ENCODE measurements at places on chromosomes 3 and 15. TPM values are rescaled to one million over a fixed set of nuclear protein-coding genes. Genes with fewer than 3 reads are reported as not detected.

Gene SEMA5B
- polyA plus RNA-seq, result 28.1 TPM

Gene FOXL2
- polyA plus RNA-seq, result not detected

Gene TGM5
- not detected for polyA plus RNA-seq

Gene SCN11A
- 1.8 TPM for polyA plus RNA-seq

Gene PIGBOS1
- polyA plus RNA-seq, result 16.2 TPM

Gene ZBED2
- 0.27 TPM for polyA plus RNA-seq

Gene PIF1
- 17.9 TPM for polyA plus RNA-seq

Gene EFHB
- 2.5 TPM for polyA plus RNA-seq

Gene AGBL1
- 0.18 TPM for polyA plus RNA-seq

Gene MME
- polyA plus RNA-seq, result 467 TPM

Gene FAM174B
- polyA plus RNA-seq, result 35.2 TPM

Gene RGMA
- polyA plus RNA-seq, result 7.9 TPM

Gene PLA2G4B
- polyA plus RNA-seq, result 16.4 TPM

Gene ANKRD34C
- polyA plus RNA-seq, result 0.10 TPM

Gene GNL3
- polyA plus RNA-seq, result 113 TPM

GRCh38 chr3:159280386-159281191 is 478.7 kb downstream of the MFSD1 start:
- DNase-seq, result no peak

- no peak for DNase-seq
These were observed 164.5 kb downstream of the MEGF11 start for GRCh38 chr15:66089049-66089448.

DNA sequence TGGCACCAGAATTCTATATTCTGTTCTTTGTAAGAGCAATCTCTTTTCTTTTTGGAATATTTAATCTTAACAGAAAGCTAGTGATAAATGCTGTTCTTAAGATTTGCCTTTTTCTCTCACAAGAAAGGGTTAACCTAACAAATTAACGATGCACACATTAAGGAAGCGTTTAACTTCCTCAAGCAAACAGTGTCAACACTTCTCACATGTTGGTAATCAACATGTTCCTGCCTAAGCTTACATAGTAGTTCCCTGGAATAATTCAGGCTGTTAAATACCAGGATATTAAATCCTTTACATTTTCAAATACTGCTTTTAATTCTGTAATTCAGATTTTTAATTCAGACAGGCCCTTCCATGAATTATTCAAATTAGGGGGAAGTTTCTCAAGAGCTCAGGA is 67.4 kb upstream of the RPL35A start:
- DNase-seq, result no peak

GRCh38 chr3:183428447-183429211 is at the start of gene MCF2L2:
TSS of gene MCF2L2 (minus strand) at chr3:183428619. CDS start at chr3:183427977, 642 bp downstream.
- no peak for DNase-seq

- peak; percentile 93 for DNase-seq
These were observed 99.7 kb upstream of the LIPC start for GRCh38 chr15:58331913-58332675.

DNA sequence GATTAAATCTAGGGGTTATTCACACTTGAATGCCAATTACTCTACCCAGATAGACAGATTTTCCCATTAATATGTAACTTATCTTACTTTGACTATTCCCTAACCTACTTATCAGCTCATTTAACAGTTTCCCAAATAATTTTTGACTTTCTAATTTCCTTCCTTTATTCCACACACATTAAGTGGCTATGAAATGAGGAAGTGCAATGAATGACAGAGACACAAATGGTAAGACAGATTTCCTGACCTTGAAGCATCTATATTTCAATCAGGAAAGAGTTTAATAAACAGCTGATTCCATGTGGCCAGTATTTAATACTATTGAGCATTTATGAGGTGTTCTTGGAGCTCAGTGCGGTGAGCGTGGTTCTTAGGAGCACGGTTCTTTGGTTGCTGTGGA is 78.8 kb downstream of the SLC7A14 start:
- DNase-seq, result no peak

DNA sequence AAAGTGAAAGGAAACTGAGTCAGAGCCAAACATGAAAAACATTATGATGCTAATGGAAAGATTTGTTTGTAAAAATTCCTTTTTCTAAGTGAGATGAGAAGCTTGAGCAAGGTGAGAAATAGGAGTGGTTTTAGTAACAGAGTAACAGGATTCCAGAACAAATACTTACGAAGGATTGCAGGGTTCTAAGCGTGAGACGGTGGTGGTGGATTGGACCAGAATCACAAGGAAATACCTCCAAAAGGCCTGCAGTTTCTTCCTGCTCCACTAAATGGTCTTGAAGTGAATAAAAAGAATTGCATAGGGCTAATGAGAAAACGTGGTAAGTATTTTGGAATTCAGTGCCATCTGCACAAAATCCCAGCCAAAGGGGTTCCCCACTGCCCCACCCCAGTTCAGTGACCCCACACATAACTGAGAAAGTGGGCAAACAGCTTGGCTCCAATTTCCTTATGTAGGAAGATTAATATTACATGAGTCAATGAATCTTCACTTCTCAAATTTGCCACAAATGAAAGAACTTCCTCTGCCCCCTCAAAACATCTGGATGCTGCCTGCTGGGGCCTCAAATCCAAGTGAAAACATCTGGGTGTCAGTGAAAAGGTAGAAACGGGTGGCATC is 283.8 kb upstream of the NR2F2 start:
- no peak for DNase-seq

DNA sequence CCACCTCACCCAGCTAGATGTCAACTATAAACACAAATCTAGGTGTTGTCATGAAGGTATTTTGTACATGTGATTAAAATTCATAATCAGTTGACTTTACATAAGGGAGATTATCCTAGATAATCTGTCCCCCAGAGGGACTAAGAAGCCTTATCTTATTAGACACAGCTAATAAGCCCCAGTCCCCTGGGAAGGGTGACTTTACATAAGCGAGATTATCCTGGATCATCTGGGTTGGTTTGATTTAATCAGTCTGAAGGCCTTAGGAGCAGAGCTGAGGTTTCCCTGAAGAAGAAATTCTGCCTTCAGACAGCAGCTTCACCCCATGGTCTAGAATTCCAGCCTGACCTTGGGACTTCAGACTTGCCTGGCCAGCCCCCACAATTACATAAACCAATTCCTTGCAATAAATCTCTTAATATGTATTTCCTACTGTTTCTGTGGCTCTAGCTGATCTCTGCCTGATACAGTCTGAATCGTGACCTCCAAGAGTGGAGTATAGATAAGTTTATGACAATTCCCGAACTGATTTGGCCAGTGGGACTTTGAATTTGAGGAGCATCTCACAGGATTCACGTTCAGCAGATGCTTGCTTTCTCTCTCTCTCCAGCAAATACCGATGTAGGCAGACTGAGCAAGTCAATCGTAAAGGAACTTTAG is 66.5 kb downstream of the MRPL46 start:
- DNase-seq, result no peak

GRCh38 chr3:36874424-36874823 is 70.4 kb downstream of the TRANK1 start:
- no peak for DNase-seq

- DNase-seq, result no peak
These were observed 34.3 kb downstream of the MYO1E start for GRCh38 chr15:59338414-59338813.

GRCh38 chr3:50010959-50011358 is 71.0 kb downstream of the RBM6 start:
- no peak for DNase-seq

- DNase-seq, result no peak
These were observed 228.7 kb upstream of the RASGRP1 start for GRCh38 chr15:38793206-38793810.

GRCh38 chr3:9945358-9945757 is 6.8 kb downstream of the PRRT3 start:
- DNase-seq, result no peak

GRCh38 chr15:44536302-44536961 is 515 bp upstream of the EIF3J start:
- peak; percentile 86 for DNase-seq

GRCh38 chr3:114745322-114746240 is 401.5 kb downstream of the ZBTB20 start:
- DNase-seq, result no peak

GRCh38 chr3:16849229-16849628 is 35.5 kb upstream of the PLCL2 start:
- DNase-seq, result peak; percentile 32

GRCh38 chr3:106160396-106160795 is 291.6 kb upstream of the CBLB start:
- no peak for DNase-seq

DNA sequence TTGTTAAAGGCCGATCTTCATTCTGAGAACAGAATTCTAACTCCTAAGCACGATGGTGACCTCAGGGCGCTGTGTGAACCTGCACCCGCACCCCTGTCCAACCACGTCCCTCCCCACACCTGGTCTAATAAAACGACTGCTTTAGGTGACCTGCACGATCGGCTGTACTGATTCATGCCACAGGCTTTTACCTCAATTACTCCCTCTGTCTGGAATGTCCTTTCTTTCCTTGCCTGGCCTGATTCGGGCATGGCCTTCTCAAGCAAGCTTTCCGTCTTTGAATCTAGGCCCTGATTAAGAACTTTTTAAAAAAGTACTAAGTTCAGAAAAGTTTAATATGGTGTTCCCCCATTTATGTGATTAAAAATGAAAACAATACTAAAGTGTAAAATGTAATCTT is 842 bp upstream of the U2SURP start:
- no peak for DNase-seq

DNA sequence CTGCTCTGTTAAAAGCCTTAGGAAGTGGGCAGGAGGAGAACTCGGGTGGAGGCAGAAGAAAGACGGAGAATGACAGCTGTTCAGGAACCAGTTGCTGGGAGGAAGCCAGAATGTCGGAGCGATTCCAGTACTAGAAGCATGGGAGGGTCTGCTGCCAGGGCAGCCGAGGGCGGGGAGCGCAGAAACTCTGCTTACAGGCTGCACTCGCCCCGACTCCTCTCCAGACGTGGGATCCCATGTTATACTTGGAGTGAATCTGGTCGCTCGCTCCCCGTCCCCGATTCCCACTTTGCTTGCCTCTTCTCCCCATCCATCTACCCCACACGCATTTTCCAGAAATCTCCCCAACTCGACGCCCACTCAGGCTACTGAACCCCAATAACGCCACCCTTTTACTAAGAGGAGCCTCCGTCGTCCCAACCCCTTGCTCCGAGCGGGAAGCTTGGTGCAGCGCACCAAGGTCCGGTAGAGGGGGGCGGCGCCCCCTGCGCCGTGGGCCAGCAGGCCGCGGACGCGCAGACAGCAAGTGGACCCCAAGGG is 665 bp downstream of the GATM start:
- no peak for DNase-seq

GRCh38 chr3:59313365-59313764 is 263.5 kb upstream of the CFAP20DC start:
- no peak for DNase-seq

GRCh38 chr3:138806376-138807080 is 28.2 kb downstream of the PIK3CB start:
- DNase-seq, result no peak

- no peak for DNase-seq
These were observed 81.1 kb downstream of the PDCD6IP start for GRCh38 chr3:33879540-33879939.

DNA sequence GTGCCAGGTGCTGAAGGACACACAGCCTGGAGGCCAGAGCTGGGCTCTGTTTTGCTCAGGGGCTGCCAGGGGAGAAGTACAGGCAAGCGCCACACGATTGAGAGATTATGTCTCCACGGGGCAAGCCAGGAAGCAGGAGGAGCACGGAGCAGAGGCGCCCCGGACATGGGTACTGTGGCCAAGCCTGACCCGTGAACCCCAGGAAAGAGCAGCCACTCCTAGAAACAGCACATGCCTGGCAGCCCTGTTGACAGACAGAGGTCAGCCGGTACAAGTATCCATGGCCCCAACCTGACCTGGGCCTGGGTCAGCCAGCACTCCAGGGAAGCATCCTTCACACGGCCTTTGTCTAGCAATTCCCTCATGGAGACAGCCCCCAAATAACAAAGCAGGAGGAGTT is 89.4 kb downstream of the ADAMTS17 start:
- no peak for DNase-seq

DNA sequence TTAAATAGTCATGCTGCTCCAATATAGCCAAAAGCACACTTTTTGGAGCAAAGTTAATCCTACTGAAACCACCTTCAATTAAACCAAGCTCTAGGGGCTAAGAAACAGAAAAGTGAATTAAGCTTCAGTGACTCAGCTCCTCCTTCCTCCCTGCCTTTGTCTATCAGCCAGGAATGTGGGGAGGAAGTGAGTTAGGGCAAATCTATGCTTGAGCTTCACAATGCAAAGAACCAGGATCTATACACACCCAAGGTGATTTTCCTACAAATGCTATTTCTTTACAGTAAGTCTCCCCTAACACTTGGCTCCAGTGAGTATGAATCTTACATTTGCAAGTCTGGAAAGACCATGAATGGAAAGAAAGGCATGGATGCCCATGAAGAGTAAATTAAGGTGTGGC is 212.1 kb downstream of the P3H2 start:
- DNase-seq, result no peak

- DNase-seq, result no peak
These were observed 544.6 kb upstream of the NECTIN3 start for GRCh38 chr3:110526777-110527727.

GRCh38 chr15:68620721-68621527 is 42.1 kb downstream of the CORO2B start:
- no peak for DNase-seq

DNA sequence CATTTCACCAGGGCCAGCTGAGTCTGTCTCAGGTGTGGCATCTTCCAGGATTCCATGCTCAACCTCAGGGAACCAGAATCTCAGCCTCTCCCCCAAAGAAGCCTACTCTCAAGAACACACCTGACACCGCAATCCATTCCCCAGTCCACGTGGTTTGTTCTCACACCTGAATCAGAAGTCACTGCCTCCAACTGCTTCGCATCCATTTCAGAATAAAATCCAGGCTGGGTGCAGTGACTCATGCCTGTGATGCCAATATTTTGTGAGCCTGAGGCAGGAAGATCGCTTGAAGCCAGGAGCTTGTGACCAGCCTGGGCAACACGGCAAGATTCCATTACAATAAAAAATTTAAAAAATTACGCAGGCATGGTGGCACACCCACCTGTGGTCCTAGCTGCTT is 212.2 kb downstream of the FOXP1 start:
- no peak for DNase-seq

Data from left kidney (tissue), 8 donors.